Stomach (tissue), 19 donors: ENCODE measurements at places on chromosomes 3 and 15. TPM values are rescaled to one million over a fixed set of nuclear protein-coding genes. Genes with fewer than 3 reads are reported as not detected.

GRCh38 chr15:50183112-50183794 lies 1.3 kb downstream of the SLC27A2 start:
- no peak for DNase-seq

GRCh38 chr3:43773273-43774094 lies 82.7 kb downstream of the ABHD5 start:
- DNase-seq: peak; percentile 34

DNA sequence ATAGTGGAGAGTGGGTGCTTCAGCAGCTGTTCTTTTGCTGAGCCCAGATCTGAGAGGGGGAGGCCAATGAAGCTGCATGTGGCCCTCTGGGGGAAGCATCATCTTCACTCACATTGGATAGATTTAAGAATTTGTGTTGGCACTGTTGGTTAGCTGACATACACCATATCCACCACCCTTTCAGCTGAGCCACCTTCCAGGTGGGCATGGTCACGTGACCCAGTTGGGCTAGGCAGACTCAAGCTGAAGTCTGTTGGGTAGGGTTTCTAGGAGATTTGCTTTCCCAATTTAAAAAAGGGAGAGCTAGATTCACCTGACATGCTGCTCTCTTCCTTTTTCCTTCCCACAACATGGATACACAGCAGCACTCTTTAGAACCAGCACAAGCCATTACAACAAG lies 311.0 kb downstream of the CHST2 start:
- DNase-seq: no peak

- DNase-seq: no peak
These were observed 15.2 kb downstream of the PFN2 start for GRCh38 chr3:149955449-149955848.

DNA sequence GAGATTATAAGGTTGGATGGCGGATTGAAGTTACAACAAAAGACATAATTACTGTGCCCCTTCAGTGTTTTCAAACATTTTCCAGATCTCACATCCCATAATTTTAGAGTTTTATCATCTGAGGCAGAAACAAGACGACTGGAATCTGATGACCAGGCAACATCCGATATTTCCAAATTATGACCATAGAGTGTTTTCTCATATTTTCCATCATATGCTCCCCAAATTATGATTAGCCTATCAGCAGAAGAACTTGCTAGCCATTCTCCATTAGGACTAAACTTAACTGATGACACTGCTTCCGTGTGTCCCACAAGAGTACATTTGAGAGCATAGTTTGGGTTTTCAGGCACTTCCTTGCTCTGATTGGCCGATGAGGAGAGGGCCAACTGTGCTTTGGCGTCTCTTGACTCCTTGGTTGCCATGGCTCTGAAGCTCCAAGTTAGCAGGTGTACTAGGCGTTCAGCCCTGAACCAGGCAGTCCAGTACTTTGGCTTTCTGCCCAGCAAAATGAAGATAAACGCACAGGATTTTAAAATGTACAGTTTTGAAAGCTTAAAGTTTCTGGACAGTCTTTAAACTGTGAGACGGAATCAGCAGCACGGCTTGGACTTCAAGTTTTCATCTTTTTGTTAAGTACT lies 638 bp downstream of the WDR5B start:
- DNase-seq: peak; percentile 57

- no peak for DNase-seq
These were observed 840.6 kb downstream of the EPHA3 start for GRCh38 chr3:89948008-89948407.

DNA sequence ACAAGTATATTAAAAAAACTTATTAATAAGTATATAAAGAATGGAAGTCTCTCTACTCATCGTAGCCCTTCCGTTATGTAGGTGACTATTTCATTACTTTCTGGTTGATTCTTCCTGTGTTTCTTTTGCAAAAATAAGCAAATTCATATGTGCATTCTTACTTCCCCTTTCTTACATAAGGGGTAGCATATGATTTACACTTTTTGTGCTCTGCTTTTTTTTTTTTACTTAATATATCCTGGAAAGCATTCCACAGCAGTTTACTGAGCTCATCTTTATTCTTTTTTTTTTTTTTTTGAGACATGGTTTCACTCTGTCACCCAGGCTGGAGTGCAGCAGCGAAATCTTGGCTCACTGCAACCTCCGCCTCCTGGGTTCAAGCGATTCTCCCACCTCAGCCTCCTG lies 12.9 kb downstream of the SCAMP5 start:
- DNase-seq: no peak

DNA sequence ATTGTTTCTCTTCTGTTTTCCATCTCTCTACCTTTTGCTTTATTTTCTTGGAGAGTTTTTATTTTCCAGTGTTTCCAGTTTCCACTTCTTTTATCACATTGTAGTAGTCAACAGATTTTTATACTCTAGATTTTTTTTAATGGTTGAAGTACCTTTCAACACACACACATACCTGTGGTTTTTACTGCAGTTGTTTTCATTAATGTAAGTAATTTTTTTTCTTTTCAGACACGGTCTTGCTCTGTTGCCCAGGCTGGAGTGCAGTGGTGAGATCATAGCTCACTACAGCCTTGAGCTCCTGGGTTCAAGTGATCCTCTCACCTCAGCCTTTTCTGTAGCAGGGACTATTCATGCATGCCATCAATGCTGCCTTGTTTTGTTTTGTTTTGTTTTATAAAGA lies 472.5 kb upstream of the SGO1 start:
- no peak for DNase-seq

DNA sequence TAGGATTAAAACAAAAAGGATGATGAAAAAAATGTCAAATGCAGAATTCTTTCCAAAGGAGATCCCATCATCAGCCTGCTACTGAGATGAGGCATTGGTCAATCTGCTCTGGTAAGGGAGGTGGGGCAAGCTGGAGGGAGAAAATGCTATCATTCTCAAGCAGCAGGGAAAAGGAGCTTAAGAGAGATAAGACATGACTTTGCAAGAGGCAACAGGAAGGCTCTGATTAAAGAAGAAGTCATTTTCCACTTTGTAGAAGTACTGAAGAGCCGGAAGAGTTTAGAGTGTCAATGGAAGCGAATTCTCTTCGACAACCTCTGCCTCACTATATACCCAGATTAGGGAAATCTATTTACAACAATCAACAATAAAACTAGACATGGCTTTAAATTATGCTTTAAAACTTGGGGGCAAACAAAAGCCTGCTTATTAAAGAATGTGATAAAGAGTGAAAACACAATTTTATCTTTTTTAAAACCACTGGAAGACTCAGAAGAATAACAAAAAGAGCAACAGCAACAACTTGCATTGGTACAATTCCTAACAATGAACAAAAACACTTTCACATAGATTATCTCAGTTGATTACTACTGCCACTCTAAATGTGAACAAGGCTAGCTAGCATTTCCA lies 81.8 kb upstream of the NANOGP8 start:
- no peak for DNase-seq

DNA sequence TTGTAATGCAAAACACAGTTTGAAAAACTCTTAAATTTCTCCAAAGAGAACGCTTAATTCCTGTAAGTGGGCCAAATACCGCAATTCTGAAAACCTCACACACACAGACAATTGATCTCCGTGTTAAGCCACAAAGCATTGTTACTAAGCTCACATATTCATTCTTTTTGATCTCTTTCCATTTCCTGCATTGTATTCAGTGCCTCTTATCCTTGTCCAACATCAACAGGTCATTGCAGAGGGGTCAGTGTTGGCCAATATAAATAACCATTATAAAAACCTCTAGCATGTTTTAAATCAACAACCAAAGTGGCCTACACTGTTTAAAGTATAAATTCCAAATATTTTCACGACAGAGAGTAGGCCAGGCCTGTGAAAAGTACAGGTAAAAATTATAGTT lies 171.1 kb downstream of the PDZRN3 start:
- DNase-seq: no peak

DNA sequence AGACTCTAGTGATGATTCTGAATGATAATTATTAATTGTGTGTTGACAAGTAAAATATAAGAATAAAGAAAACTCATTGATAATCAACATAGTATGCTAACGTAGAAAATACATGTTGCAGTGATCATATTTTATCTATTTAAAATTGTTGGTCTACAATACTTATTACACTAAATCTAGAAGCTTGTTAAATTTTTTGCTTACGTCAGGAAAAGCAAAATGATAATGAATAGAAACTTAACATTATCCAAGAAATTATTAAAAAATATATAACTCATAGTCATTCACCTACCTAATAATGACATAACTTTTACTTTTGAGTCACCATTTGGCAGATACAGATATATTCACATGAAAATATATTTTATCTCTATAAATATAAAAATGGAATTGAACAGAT lies 984.1 kb downstream of the PLOD2 start:
- DNase-seq: no peak

DNA sequence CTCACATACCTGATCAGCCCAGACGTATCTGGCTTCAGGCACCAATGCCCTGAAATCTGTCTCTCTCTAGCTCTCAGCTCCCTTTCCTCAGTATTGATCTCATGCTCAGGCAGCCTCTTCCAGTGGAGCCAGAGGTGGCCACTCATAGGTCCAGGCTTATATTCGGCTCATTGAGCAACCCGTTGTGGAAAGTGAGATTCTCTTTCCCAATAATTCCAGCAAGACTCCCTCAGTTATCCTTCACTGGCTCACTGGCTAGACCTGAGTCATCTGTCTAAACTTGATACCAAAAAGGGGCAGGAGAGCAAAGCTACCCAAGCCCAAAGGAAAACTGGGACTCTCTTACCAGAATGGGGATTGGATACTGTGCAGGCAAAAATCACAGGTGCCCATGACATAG lies 33.4 kb upstream of the FRMD4B start:
- no peak for DNase-seq

DNA sequence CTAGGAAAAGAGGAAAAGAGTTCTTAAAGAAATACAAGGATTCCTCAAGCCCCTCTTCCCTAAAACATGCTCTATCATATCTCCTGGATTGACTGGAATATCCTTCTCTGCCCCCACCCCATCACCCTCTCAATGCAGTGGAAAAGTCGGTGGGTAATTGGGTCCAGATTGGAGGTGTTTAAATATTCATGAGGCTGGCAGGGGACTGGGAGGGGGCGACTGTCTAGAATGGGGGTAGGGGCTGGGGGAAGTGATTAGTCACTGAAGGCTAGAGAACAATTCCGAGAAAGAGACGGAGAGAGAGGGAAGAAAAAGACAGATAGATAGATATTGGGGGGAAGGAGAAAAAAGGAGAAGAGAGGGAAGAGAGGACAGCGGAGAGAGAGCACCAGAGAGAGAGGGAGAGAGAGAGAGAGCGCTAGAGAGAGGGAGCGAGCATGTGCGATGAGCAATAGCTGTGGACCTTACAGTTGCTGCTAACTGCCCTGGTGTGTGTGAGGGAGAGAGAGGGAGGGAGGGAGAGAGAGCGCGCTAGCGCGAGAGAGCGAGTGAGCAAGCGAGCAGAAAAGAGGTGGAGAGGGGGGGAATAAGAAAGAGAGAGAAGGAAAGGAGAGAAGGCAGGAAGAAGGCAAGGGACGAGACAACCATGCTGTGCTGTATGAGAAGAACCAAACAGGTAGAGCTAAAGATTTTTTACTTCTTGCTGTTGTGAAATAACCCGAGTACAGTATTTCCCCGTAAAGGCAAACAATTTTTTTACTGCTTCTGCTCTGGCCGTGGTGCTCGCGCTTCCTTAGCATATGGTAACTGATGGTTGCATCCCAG lies at the start of gene GAP43:
Gene GAP43 (plus strand): TSS at position 467 of the 825 bp plus-strand sequence. CDS start 180 bp downstream, at position 647.
- DNase-seq: peak; percentile 78

- DNase-seq: no peak
These were observed 181.4 kb upstream of the UBE2E1 start for GRCh38 chr3:23624305-23624704.

GRCh38 chr3:110378481-110378880 lies 693.1 kb upstream of the NECTIN3 start:
- no peak for DNase-seq

DNA sequence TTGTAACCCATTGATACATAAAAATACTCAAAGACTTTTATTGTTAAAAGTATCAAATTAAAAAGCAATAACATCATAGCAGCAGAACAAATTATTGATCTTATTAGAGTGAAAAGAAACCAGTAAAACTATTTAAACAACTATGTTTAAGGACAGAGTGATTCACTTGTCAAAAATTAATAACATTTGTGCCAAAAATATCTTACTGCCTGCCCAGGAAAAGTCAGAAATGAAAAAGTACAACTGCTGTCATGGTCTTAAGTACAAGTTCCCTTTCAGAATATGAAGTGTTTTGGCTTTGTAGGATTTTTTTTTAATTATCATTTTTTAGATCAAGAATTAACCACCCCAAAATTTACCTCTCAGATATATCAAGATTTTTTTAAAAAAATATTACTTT lies 3.4 kb downstream of the IFT57 start:
- DNase-seq: no peak

DNA sequence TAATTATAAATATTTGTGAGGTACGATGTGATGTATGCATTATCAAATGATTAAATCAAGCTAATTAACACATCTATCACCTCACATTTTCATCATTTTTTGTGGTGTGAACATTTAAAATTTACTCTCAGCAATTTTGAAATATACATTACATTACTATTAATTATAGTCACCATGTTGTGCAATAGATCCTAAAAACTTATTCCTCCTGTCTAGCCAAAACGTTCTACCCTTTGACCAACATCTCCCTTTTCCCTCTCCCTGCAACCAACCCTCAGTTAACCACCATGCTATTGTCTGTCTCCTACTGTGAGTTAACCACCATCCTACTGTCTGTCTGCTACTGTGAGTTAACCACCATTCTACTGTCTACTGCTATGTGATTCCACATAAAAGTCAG lies 20.7 kb upstream of the SLMAP start:
- no peak for DNase-seq

DNA sequence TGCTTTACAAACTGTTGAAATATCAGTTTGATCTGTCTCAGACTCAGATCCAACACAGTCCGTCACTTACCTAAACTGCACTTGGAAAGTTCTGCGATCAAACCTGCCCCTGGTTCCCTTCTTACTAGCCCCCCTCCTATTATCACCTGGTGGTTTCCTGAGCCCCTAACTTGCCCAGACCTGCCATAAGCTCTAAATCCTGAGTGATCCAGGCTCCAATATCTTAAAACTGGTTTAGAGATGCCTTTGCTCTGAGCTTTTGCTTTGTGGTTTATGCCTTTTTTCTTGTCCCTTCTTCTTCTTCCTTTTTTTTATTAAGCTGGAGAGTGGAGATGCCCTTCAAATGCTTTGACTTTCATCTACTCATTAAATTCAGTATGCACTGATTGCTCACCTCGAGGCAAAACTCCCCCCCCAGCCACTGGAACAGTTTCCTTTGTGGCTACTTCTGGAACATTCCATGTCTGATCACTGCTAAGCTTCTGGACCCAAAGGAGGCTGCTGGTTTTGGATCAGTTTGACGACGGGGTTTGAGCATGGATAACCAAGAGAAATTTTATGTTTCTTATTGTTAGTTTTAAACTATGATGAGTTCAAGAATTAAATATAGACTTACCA lies 3.5 kb upstream of the ITGB5 start:
- DNase-seq: no peak

MYO5C gene
- 81.3 TPM for total RNA-seq

ACAD11 gene
- 55.2 TPM for total RNA-seq

NOX5 gene
- 0.14 TPM for total RNA-seq

SYNM gene
- total RNA-seq: 416 TPM

ABI3BP gene
- total RNA-seq: 30.0 TPM

SLC38A3 gene
- total RNA-seq: not detected

EID1 gene
- 79.9 TPM for total RNA-seq

GOLGA6A gene
- total RNA-seq: 1.1 TPM

TMEM158 gene
- total RNA-seq: not detected
